C1 segment of cervical spinal cord (tissue), 14 donors: ENCODE measurements at places on chromosomes 7 and 10.

GRCh38 chr7:19110776-19111175, 6.7 kb downstream of the TWIST1 start:
- no peak for DNase-seq

DNA sequence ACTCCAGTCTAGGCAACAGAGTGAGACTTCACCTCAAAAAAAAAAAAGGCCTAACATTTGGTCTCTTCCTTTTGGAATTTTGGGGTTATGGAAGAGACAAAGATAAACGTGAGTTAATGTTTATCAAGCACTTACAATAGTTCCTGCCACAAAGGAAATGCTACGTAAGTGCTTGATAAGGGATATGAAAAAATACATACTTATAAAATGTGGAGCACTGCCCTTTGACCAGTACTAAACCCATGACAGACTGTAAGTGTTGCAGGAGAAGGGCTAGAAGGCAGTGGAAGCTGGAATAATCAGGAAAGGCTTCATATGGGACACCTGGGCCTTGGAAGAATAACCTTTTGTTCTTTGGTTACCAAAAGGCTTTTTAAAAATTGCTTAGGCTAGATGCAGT, 25.5 kb downstream of the TMEM248 start:
- no peak for DNase-seq

GRCh38 chr7:129613016-129613337, 1.5 kb downstream of the NRF1 start:
- DNase-seq: no peak

GRCh38 chr7:47737601-47738000, 155.7 kb upstream of the TNS3 start:
- DNase-seq: no peak

DNA sequence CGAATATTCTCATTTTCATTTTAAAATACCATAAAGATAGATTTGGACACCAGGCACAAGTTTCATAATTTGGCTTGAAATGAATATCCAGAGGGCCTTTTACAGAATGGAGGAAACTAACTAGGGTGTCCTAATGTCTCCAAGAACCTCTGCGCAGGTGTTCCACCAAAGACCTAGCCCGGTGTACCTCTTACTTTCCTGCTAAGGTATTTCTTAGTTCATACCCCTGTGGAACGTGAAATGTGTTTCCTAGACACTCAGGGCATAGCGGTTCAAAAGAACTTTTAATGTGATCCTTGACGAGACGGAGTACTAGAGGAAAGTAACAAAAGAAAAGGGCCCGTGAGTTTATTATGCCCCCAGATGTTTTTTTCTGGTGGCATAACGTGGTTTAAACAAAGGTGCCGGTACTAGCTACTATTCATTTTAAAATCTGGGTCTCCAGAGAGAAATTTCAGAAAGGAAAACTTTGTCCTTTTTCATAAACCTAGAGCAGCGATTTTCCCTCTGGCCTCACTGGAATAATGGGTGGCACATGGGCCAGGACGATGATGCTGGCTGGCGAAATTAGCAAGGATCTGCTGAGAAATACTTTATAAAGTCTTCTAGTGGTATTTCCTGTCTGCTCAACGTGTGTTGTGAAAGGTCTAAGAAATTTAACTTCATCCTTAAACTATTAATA, 1.4 kb downstream of the APBB1IP start:
- DNase-seq: no peak

DNA sequence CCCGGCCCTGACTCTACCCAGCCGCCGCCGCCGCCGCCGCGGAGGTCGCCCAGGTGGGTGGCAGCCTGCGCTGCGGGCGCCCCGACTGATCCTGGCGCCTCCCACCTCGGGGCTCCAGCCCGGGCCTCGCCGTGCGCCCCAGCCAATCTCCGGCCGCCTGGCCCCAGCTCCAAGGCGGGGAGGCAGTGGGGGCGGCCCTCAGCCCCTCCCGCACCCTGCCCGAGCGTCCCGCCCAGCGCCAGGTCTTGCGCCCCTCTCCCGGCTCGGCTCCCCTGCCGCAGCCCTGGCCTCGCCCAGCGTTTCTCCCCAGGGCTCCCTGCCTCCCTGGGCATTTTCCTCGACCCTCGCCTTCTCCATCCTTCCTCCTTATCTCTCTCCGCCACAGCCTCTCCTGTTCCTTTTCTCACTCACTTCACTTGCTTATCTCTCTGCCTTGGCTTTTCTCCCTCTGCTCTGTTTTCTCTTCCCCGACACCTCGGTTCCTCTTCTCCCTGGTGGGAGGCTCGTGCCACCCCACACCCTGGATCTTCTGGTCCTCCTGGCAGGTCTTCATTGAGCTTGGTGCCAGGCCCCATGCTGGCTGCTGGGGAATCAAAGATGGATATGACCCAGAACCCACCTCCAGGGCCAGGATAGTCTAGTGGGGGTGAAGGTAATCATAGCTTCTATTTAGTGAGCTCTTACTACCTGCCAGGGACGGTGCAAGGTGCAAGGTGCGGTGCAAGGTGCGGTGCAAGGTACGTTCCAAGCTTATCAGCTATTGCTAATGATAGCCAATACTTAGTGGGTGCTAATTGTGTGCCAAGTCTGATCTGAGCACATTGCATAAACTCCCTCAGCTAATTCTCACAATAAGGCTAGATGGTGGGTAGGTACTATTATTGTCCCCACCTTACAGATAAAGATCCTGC, at the start of gene SFRP5:
Gene SFRP5 (minus strand): TSS at position 87 of the 911 bp plus-strand sequence. CDS start 166 bp downstream, outside the sequence.
- no peak for DNase-seq

- no peak for DNase-seq
These were observed 89.4 kb upstream of the SEMA3E start for GRCh38 chr7:83738291-83738835.
